ENCODE measurements at places on chromosomes 1 and 21.

DNA sequence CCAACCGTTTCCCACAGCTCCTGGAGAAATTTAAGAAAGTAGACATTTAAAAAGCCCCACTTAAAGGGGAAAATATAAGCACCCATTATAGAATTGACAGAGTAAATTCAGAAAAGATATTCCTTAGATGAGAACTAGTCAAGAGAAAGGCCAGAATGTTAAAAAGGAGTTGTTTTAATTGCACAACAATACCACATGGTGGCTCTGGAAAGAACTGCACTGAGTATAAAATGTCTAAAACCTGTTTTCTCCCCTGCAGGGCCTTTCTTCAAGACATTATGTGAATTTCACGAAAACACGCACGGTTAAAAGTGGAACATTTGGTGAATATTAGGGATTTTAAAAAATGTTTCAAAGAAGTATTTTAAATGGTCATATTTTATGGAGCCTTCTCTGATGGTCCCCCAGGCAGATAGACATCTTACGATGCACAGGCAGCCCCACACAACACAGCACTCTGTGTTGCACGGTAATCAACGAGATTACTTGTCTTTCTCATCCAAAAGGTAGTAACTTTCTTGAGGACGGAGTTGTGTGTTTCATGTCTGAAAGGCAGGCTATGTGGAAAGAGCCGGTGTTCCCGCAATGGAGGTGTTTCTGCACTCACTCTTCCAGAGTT lies 101.9 kb downstream of the PRRX1 start:
- DNase-seq, result no peak

- no peak for DNase-seq
These were observed 1.7 kb upstream of the SPRR2B start for GRCh38 chr1:153072806-153073726.

DNA sequence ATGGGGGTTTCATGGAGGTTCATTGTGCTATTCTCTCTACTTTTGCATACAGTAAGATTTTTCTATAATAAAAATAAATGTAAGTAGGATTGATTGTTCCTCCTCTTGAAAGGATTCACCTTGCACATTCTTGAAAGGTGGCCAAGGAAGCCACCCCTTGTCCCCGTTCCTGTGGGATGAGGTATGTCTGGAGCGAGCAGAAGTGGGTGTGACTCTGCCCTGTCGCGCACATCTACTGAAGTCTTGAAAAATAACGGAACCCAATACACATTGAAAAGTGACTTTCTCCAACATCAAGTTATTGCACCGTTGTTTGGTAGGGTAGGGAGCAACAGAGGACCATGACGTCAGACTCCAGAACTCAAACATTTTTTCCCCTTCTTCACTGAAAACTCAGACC lies 46.8 kb upstream of the USP1 start:
- no peak for DNase-seq

DNA sequence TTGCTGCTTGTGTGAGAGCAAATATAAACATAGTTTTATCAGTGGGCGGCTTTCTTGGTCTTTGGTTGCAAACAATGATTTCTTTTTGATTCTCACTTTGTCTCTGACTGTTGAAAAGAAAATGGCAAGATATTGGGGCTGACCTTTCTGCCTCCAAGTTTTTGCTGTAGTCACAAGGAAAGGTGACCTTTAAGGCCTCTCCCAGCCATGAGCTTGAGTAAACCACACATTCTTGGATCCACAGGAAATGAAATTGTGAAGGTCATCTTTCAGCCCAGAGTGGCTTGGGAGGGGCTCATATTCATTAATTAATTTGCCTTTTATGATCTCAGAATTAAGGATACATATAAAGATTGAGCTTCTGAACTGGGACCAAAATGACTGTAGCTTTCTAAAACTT lies 241.6 kb downstream of the BACH1 start:
- no peak for DNase-seq

DNA sequence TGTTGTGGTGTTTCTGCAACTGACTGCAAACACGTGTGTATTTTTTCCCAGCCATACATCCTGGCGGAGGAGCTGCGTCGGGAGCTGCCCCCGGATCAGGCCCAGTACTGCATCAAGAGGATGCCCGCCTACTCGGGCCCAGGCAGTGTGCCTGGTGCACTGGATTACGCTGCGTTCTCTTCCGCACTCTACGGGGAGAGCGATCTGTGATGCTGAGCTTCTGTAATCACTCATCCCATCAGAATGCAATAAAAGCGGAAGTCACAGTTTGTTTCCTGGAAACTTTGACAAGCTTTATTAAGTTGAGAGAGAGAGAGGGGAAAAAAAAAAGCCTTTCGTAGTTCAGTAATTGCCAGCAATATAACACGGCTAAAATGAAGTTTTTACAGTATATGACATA lies 32.7 kb upstream of the MTR start:
- no peak for DNase-seq

- DNase-seq, result peak; percentile 63
These were observed 264.4 kb downstream of the PTPRC start for GRCh38 chr1:198903203-198903602.

DNA sequence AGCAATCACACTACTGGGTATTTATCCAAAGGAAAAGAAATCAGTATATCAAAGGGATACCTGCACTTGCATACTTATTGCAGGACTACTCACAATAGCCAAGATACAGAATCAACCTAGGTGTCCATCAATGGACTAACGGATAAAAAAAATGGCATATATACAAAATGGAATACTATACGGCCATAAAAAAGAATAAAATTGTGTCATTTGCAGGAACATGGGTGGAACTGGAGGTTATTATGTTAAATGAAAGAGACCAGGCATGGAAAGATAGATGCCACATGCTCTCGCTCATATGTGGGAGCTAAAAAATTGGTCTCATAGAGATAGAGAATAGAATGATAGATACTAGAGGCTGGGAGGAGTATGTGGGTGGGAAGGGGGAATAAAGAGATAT lies 29.3 kb upstream of the CAP1 start:
- DNase-seq, result no peak

- DNase-seq, result no peak
These were observed 89.3 kb upstream of the CNIH3 start for GRCh38 chr1:224526771-224527170.

DNA sequence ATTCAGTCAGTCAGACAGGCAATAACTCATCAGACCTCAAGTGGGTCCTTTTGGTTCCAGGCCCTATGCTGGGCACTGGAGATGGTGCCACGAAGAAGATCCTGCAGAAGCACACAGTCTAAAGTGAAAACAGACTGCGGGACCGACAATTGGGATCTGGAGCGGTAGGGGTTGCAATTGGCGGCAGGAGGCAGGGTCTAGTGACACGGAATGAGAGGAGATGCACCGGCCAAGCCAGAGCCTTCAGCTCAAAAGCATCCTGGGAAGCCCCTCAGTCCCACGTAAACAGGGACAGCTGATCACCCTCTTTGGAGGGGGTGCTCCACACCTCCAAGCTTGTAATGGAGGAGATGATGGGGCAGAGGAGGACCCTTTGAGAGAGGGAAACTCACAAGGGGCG lies 56.2 kb downstream of the KLHDC7A start:
- no peak for DNase-seq

DNA sequence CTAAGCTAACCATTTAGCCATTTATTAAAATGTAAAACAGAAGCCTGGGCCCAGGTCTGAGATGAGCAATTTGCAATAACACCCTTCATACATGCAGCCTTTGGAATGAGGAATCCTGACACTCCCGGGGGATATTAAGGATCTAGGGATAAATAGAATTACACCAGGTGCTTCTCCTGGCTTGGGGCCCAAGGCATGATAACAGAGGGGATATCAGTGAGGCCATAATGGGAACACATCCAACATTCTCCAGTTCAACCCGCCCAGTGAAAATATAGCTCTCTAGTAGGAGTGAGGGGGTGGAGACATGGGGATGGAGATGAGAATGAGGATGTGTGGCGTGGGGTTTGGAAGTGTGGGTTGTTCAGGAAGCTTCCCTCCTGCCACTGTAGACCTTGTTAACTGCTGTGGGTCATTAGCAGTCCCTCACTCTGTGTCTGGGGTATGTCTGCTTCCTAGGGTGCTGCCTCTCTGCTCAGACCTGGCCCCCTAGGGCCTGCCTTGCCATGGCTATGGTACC lies 57.9 kb upstream of the KANK4 start:
- no peak for DNase-seq

GRCh38 chr1:70961374-70961975 lies 86.1 kb downstream of the PTGER3 start:
- no peak for DNase-seq

GRCh38 chr21:42202321-42202720 lies 16.6 kb upstream of the ABCG1 start:
- no peak for DNase-seq

GRCh38 chr1:232655028-232655745 lies 25.3 kb upstream of the SIPA1L2 start:
- no peak for DNase-seq
